ENCODE measurements at places on chromosomes 16 and 17. TPM values are rescaled to one million over a fixed set of nuclear protein-coding genes. Genes with fewer than 3 reads are reported as not detected.

KIF18B gene
- 0.08 TPM for total RNA-seq

GRCh38 chr16:64948056-64948455 lies 173.8 kb downstream of the CDH11 start:
- no peak for DNase-seq

GRCh38 chr17:77542551-77543490 lies 402.1 kb downstream of the SEC14L1 start:
- peak; percentile 91 for DNase-seq

DNA sequence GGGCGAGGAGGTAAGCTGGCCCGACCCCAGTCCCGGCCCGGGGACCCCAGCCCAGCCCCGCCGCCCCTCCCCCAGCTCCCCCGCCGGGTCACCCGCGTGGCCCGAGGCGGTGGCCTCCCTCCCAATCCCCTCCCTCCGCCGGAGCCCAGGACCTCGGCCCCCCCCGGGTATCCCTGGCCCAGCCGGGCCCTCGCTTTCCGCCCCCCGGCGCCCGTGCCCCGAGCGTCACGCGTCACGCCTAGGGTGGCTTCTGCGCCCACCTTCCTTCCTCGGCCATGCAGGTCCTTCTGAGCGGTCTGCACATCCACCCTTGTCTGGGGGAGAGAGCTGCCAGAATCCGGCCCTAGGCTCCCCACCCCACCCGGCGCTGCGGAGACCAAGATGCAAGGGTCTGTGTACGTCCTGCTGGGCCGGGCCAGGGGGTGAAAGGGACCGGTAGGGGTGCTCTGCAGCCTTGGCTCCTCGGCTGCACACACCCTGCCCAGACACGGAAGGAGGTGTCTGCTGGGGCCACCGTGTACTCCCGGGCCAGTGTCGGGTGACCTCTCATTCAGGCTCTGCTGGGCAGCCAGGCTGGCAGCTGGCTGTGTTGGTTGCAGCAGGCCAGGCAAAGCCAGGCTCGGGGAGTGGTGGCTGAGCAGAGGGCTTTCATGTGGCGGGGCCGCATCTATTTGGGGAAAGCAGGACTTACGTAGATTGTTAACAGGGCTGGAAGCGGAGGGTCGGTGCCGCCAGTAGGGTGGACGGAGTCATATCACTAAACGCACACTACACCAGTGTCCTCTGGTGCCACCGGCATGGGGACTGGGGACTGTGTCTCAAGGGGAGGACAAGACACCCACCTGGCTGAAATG lies 754 bp downstream of the RAB11FIP4 start:
- DNase-seq, result no peak

KRTAP2-1 gene
- not detected for total RNA-seq

GRCh38 chr17:68437979-68438822 lies 19.1 kb downstream of the WIPI1 start:
- DNase-seq, result peak; percentile 53

GAST gene
- total RNA-seq, result not detected

- no peak for DNase-seq
These were observed 1.7 kb downstream of the GABARAPL2 start for GRCh38 chr16:75567911-75568310.

TRIM72 gene
- not detected for total RNA-seq

GRCh38 chr17:56176091-56176490 lies 22.8 kb downstream of the ANKFN1 start:
- peak; percentile 64 for DNase-seq

DNA sequence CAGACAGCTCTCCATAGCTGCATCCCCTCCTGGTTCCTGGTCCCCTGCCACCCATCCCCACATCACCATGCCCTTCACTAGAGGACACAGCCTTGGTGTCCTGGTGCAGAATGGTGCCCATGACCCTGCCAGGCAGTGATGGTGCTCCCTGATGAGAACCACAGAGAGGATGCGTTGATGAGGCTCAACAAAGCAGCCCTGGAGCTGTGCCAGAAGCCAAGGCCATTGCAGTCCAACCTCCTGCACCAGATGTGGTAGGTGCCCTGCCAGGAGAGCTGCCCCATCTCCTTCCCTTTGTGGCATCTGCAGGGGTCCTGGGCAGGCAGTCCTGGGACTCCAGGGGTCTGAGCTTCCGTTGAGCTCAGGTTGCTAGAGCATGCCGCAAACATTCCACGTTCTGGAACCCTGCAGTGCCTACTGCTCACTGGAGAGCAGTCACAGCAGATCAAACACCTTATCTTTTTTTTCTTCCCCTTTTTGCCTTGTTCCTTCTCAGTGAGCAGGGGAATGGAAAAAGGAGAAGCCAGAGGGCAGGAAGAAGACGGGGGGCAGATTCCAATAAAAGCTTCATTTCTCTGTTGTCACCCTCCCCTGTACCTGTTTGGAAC lies 5.3 kb upstream of the EPN3 start:
- no peak for DNase-seq

- peak; percentile 63 for DNase-seq
These were observed 45.2 kb upstream of the NUDT7 start for GRCh38 chr16:77677129-77677528.

- DNase-seq, result peak; percentile 83
These were observed 369.2 kb downstream of the CDH13 start for GRCh38 chr16:82995924-82996441.

GRCh38 chr17:77800816-77801215 lies 157.7 kb upstream of the TNRC6C start:
- no peak for DNase-seq

WIPF2 gene
- 9.6 TPM for total RNA-seq

NDE1 gene
- 17.5 TPM for total RNA-seq

COX6A2 gene
- total RNA-seq, result not detected

FAM171A2 gene
- 3.1 TPM for total RNA-seq

MSLN gene
- not detected for total RNA-seq

DNA sequence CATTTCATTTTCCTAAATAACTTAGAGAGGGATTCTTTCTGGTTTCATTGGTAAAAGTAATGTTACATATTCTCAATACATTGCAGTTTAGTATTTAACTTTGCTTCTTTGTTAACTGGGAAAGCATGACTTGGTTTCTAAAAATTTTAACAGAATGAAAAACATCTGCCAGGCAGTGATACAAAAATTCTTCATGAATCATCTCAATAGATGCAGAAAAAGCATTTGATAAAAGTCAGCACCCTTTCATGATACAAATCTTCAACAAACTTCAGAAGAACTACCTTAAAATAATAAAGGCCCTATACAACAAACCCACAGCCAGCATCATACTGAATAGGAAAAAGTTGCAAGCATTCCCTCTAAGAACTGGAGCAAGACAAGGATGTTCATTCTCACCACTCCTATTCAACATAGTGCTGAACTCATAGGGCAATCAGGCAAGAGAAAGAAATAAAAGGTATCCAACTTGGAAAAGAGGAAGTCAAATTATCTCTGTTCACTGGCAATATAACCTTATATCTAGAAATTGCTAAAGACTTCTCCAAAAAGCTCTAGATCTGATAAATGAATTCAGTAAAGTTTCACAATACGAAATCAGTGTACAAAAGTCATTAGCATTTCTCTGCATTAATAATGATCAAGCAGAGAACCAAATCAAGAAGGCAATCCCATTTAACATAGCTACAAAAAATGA lies 50.4 kb downstream of the SLFN5 start:
- DNase-seq, result peak; percentile 18

- no peak for DNase-seq
These were observed 30.9 kb downstream of the SLC6A2 start for GRCh38 chr16:55686671-55687070.

DNA sequence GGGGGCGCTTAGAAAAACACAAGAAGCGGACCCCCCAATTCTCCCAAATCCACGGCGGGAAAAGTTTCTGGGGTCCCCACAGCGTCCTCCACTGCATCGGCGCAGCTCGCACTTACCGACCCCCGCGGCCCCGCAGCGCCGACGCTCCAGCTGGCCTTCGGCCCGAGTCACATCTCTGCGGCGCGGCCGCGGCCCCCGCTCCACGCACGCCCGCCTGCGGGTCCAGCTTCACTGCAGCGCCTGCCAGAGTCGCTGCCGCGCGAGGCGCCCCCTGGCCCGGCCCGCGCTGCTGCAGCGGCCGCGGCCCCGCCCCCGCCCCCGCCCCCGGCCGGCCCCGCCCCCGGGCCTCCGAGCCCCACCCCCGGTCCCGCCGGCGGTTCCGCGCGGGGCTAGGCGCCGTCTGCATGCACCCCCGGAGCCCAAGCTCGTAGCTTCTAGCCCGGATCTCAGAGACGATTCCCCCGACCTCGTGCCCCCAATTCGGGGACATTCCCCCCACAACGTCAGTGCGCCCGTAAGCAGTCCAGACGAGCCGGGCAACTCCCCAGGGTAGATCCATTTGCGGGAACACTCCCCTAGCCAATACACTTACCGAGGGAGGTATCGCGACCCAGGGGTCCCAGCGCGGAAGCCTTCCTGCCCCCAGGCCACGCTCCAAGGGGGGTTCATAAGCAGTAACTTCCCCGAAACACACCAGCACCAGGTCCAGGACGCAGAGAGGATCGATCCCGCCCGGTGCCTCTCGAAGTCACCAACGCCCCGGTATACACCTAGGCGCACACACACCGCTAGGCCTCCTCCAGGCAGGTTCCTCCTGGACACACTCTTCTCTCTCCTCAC lies at the start of gene GPRC5B:
Gene GPRC5B, minus strand, starts transcription at position 238 of the 840 bp plus-strand sequence. CDS start 12,003 bp downstream, outside the sequence.
- peak; percentile 36 for DNase-seq

GRCh38 chr16:82061861-82062525 lies 26.9 kb downstream of the HSD17B2 start:
- DNase-seq, result peak; percentile 40

- DNase-seq, result no peak
These were observed 164.3 kb upstream of the FOXF1 start for GRCh38 chr16:86346034-86346433.

GRCh38 chr17:80279895-80280294 lies 19.2 kb downstream of the RNF213 start:
- DNase-seq, result peak; percentile 93

CSH2 gene
- not detected for total RNA-seq

MAPT gene
- 1.9 TPM for total RNA-seq

HEATR3 gene
- total RNA-seq, result 14.8 TPM

SRL gene
- 0.09 TPM for total RNA-seq

DNA sequence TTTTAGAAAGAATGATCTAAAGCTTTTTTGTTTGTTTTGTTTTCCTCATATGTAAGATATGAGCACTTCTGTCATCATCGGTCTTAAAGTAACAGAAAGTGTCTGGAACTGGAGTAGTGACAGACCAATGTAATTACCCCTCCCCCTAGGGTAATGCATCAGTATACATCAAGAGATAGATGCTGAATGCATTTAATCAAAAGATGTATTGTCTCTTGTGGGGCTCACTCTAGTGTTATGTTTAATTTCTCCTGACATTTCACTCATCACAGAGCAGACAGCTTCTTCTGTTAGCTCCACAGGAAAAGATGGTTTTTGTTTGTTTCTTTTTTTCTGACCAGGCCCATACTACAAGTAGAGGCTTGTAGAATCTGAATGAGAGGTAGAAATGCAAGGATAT lies 168.7 kb upstream of the C17orf78 start:
- DNase-seq, result no peak

TPSD1 gene
- total RNA-seq, result not detected

- no peak for DNase-seq
These were observed 410.9 kb downstream of the SOX9 start for GRCh38 chr17:72531729-72532128.

NT5C3B gene
- total RNA-seq, result 38.5 TPM

DNA sequence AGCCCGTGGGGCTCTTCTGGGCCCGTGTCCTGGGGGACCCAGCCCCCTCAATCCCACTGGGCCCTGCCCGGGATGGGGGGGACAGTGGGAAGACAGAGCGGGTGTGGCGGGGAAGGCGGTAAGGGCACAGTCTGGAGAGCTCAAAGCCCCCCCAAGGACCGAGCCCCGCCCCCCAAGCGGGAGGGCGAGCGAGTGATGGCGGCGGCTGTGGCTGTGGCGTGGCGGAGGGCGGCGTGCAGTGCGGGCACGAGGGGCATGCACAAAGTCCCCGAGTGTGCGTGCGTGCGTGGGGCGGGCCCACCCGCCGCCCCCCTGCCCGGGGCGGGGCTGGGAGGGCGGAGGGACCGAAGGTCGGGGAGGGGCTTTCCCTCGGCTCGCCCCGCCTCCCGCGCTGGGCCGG lies 3.6 kb upstream of the WDR24 start:
- DNase-seq, result no peak

CDH5 gene
- 2.9 TPM for total RNA-seq

GPRC5C gene
- 24.4 TPM for total RNA-seq

KLHL10 gene
- 0.09 TPM for total RNA-seq

All from fibroblast of the aortic adventitia (primary cell).